Endodermal cell (in vitro differentiated cells): ENCODE measurements at places on chromosomes 7 and 10. TPM values are rescaled to one million over a fixed set of nuclear protein-coding genes. Genes with fewer than 3 reads are reported as not detected.

- no peak for DNase-seq
- H3K27ac ChIP-seq: no peak overlapping the region
- H3K4me3 ChIP-seq: no peak overlapping the region
- no peaks in the 10 kb centered on the region for H3K4me1 ChIP-seq
Observed at GRCh38 chr10:87579563-87579962, 74.9 kb downstream of the MINPP1 start.

DNA sequence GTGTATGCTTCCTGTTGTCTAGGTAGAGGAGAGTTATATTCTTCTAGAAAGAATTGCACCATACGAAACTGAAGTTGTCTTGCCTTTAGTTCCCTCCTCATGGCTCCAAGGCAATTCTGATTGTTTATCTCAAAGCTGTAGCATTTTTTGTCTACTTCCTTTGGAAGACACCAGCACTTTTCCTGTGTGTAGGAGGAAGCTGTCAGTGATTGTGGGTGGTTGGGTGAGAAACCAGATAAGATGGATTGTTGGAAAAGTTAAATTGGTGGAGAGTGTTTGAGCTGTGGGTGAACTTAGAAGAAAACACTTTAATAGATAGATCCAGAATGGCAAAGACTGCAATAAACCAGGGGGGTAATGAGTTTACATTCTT is 12.1 kb upstream of the CSTF2T start:
- H3K27me3 ChIP-seq: no peaks in the 10 kb centered on the region
- DNase-seq: no peak
- H3K36me3 ChIP-seq: no peaks in the 10 kb centered on the region
- no peak overlapping the region for H3K4me3 ChIP-seq
- no peaks in the 10 kb centered on the region for H3K4me1 ChIP-seq

DNA sequence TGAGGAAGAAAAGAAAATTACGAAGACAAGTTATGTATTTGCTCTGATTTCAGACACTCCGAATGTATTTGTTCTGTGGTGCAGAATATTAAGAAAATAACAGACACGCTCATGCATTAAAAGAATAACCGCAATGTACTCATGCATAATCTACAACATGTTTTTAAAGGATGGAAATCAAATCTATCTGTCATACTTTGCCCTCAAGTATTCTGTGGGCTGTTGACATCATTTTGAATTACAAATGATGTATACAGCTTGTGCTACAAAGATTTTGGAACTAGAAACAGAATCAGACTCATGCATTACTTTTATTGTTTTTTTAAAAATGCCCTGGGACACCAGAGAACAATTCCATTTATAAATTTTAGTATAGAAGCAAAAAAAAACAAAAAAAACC is 69.9 kb downstream of the APBB1IP start:
- DNase-seq: no peak
- no peaks in the 10 kb centered on the region for H3K36me3 ChIP-seq
- H3K27me3 ChIP-seq: no peaks in the 10 kb centered on the region
- no peaks in the 10 kb centered on the region for H3K4me1 ChIP-seq

GRCh38 chr10:93742633-93743349 is 14.9 kb upstream of the LGI1 start:
- DNase-seq: no peak
- H3K4me3 ChIP-seq: no peak overlapping the region
- no peaks in the 10 kb centered on the region for H3K36me3 ChIP-seq
- H3K4me1 ChIP-seq: peaks cover 8% of the 10 kb centered on the region

- no peaks in the 10 kb centered on the region for H3K27me3 ChIP-seq
- H3K36me3 ChIP-seq: no peaks in the 10 kb centered on the region
- H3K4me3 ChIP-seq: no peak overlapping the region
- H3K4me1 ChIP-seq: no peaks in the 10 kb centered on the region
- H3K27ac ChIP-seq: no peak overlapping the region
Observed at GRCh38 chr7:115410434-115410820, 488.5 kb downstream of the MDFIC start.

DNA sequence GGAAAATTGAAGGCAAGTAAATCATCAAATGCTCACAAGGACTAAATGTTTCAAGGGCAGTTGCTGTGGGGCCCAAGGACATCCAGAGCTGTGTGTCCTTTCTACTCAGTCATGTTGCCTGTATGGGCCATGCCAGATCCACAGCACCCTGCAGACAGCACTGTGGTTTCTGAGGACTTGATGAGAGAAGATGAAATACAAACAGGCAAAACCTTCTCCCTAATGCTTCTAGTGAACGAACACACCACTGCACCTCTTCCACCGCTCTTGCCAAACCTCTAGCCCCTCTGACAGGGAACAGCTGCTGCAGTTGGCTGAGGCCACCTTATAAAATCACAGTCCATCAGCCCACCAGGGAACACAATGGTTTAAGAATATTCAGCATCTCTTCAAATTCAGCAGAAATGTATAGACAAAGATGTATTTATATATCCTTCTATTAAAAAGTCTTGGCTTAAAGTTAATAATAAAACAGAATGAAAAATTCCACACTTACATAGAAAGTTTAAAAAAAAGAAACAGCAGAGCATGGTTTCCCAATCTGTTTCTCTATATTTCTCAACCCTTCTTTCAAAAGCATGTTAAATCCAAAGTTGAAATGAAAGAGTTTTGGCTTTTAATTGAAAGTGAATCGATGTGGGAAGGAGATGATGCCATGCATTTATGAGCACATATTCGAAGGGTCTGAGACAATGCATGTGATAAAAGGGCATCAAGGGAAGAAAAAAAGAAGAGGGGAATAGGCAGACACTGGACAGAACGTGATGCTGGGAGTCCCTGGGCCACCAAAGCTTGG is 14.0 kb downstream of the CYP3A7 start:
- H3K36me3 ChIP-seq: no peaks in the 10 kb centered on the region
- DNase-seq: no peak
- no peak overlapping the region for H3K4me3 ChIP-seq
- H3K4me1 ChIP-seq: no peaks in the 10 kb centered on the region
- no peaks in the 10 kb centered on the region for H3K27me3 ChIP-seq
- H3K27ac ChIP-seq: no peak overlapping the region

- peaks cover 31% of the 10 kb centered on the region for H3K4me1 ChIP-seq
- H3K27me3 ChIP-seq: no peaks in the 10 kb centered on the region
- no peak overlapping the region for H3K27ac ChIP-seq
- H3K4me3 ChIP-seq: peak overlapping the region; percentile 98
- peaks cover 4% of the 10 kb centered on the region for H3K36me3 ChIP-seq
Observed at GRCh38 chr10:11019724-11020547, 2.3 kb downstream of the CELF2 start.

DNA sequence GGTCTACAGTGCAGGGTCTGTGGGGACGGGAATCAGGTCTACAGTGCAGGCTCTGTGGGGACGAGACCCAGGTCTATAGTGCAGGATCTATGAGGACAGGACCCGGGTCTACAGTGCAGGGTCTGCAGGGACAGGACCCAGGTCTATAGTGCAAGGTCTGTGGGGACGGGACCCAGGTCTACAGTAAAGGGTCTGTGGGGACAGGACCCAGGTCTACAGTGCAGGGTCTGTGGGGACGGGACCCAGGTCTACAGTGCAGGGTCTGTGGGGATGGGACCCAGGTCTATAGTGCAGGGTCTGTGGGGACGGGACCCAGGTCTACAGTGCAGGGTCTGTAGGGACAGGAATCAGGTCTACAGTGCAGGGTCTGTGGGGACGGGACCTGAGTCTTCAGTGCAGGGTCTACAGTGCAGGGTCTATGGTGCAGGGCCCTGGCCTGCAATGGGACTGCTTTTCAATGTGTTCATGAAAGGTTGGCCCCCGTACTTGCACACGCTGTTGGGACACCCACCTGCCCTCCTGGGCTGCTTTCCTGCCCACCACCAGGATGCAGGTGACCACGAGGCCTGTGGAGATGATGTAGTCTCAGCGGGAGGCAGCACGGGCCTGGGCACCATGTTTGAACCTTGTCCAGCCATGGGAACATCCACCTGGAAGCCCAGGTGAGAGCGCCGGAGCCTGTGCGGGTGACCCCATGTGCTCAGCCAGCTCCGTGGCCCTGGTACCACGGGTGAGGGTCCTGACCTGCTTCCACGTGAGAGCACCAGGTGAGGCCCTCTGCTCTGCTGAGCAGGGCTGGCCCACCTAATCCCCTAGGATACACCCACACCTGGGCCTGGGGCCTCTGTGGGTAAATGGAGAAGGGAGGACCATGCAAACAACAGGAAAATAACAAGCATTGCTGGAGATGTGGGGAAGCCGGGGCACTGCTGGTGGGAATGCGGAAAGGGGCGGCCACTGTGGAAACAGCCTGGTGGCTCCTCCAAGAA is 91.4 kb upstream of the DIP2C start:
- H3K36me3 ChIP-seq: no peaks in the 10 kb centered on the region
- peaks cover 8% of the 10 kb centered on the region for H3K27me3 ChIP-seq
- peaks cover 4% of the 10 kb centered on the region for H3K4me1 ChIP-seq
- DNase-seq: no peak
- no peak overlapping the region for H3K27ac ChIP-seq
- no peak overlapping the region for H3K4me3 ChIP-seq

DNA sequence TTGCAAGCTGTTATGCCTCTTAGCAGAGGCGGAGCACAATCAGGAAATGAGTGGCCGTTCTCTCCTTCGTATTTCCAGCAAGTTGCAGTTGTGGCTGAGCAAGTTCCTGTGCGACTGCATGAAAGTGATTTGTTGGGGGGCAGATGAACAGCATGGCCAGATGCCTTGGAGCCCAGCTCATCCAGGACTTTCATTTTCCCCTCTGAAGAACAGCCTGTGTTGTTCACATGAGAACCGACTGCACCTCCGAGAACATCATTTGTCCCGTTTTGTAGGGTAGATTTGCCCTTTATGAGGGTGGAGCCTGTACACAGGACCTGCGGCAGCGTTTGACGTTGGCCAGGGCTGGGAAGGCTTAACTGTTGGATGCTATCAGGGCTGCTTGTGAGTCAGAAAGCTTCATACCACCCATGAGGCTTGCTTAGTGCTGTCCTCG is 4.4 kb downstream of the BAG3 start:
- no peak for DNase-seq
- H3K4me1 ChIP-seq: peaks cover 51% of the 10 kb centered on the region
- peak overlapping the region; percentile 94 for H3K4me3 ChIP-seq

DNA sequence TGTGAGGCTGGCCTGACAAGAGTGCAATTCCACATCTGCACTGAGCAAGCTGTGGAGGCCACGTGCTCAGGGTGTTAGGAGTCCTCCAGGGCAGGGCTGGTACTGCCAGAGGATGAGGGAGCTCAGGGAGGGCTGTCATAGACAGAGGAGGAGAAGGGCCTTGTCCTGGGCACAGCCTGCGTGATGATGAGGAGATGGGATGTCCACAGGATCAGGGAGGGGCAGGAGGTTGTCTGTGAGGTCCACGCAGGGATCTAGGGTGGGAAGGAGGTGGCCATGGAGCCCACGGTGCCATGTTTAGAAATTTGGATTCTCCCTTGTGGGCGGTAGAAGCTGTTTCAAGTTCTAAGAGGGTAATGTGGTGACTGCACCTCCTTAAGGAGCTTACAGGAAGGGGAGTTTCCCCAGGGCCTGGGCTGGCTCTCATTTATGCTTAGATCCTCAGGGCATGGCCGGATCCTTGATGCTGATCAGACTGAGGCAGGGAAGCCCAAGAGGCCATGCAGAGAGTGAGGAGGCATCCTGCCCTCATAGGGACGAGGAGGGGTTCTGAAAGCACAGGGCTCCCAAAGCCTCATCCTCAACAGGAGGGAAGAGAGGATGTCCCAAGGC is 30.3 kb downstream of the CHAT start:
- no peaks in the 10 kb centered on the region for H3K27me3 ChIP-seq
- H3K4me3 ChIP-seq: no peak overlapping the region
- peak; percentile 27 for DNase-seq

- H3K27ac ChIP-seq: no peak overlapping the region
- H3K4me1 ChIP-seq: no peaks in the 10 kb centered on the region
- no peaks in the 10 kb centered on the region for H3K36me3 ChIP-seq
- H3K27me3 ChIP-seq: no peaks in the 10 kb centered on the region
- H3K4me3 ChIP-seq: no peak overlapping the region
Observed at GRCh38 chr7:117051808-117052207, 98.5 kb downstream of the ST7 start.

AKR1C4 gene
- not detected in 2 replicates for total RNA-seq

WNT2 gene
- total RNA-seq: not detected in 2 replicates

ANKRD30A gene
- total RNA-seq: not detected in 2 replicates

STEAP1 gene
- 0.66 and 1.4 TPM in 2 replicates for total RNA-seq
